ENCODE measurements at places on chromosomes 16 and 17.

DNA sequence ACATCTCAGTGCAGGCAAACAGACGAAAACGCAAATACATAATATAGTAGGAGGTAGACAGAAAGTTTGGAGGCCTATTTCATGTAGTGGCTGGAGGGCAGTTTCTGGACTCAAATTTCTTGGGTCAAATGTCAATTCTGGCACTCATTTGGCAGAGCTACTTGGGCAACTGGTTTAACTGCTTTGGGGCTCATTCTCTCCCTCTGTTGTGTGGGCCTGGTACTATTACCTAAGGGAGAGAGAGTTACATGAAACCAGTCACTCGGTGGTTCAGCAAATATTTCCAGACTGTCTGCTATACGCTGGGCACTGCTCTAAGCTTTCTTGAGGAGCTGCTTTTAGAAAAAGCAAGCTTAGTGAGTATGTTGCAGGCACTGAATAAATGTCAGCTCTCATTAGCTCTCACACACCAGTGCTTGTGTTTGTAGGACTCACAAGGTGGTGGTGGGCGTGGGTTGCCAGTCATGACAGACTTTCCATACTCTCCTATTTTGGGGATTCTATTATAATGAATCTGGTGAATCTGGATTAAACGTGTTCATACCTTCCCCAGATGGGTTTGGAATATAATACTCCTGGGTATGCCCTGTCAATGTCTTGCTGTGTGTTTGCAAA lies 1.8 kb upstream of the SHISA9 start:
- no peaks in the 10 kb centered on the region for H3K36me3 ChIP-seq
- DNase-seq = no peak
- H3K4me1 ChIP-seq = peaks cover 4% of the 10 kb centered on the region
- H3K4me3 ChIP-seq = no peak overlapping the region
- peaks cover 56% of the 10 kb centered on the region for H3K27me3 ChIP-seq
- no peak overlapping the region for H3K27ac ChIP-seq

GRCh38 chr17:81832608-81833159 lies 407 bp downstream of the MCRIP1 start:
- peak overlapping the region; percentile 89 for H3K27ac ChIP-seq
- H3K36me3 ChIP-seq = peaks cover 10% of the 10 kb centered on the region
- peaks cover 34% of the 10 kb centered on the region for H3K4me1 ChIP-seq
- H3K4me3 ChIP-seq = peak overlapping the region; percentile 88
- peak; percentile 48 for DNase-seq
- no peaks in the 10 kb centered on the region for H3K27me3 ChIP-seq

- no peak for DNase-seq
- no peak overlapping the region for H3K27ac ChIP-seq
- no peak overlapping the region for H3K4me3 ChIP-seq
- no peaks in the 10 kb centered on the region for H3K27me3 ChIP-seq
- no peaks in the 10 kb centered on the region for H3K4me1 ChIP-seq
Measured at GRCh38 chr16:13061691-13062090, 160.3 kb downstream of the SHISA9 start.

- no peak for DNase-seq
- H3K4me1 ChIP-seq = no peaks in the 10 kb centered on the region
- no peak overlapping the region for H3K4me3 ChIP-seq
- H3K27ac ChIP-seq = no peak overlapping the region
Measured at GRCh38 chr17:57016764-57017116, 38.8 kb downstream of the SCPEP1 start.

All from muscle of leg (tissue), 16 donors.